Activated T-helper 1 cell treated with Interleukin-2 at 50 U/mL for 16 hours (primary cell): ENCODE measurements at places on chromosomes 16 and 17.

DNA sequence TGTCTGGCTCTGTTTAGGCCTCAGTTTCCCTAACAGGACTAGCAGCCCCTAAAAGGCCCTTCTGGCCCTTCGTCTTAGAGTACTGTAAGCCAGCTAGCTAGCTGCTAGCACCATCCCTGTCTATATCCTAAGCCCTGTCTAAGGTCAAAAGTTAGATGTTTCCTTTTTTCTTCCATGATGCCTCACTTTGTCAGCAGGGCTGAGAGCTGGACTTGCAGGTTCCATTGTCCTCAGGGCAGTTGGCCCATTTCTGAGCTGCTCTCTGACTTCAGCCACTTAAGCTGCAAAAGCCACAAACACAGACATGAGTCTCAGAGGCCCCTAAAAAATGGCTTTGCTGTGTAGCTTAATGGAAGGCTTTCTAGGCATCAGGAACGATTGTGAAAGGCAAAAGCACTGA is 187.7 kb downstream of the CBLN1 start:
- DNase-seq, result no peak

GRCh38 chr16:89026121-89026612 is 49.2 kb upstream of the CBFA2T3 start:
- DNase-seq, result peak; percentile 16

- no peak for DNase-seq
Observed at GRCh38 chr17:69444023-69444422, 29.5 kb downstream of the MAP2K6 start.

DNA sequence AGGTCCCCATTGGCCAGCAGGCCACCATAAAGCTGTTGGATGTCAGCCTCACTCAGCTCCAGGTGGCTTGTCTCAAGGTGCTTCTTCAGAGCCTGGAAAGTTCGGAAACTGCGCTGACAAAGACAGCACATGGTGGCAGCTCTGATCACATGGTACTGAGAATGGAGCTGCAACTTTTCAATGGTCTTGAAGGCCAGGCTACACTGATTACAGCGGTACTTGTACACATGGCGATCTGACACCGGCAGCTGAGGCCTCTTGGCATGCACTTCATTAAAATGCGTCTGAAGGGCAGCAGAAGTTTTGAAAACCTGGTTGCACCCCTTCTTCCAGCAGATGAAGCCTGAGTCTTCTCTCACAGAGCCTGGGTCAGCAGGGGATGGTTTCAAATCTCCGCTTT is 249.7 kb downstream of the ZFHX3 start:
- no peak for DNase-seq

GRCh38 chr16:78286065-78286464 is 186.6 kb downstream of the WWOX start:
- DNase-seq, result no peak

DNA sequence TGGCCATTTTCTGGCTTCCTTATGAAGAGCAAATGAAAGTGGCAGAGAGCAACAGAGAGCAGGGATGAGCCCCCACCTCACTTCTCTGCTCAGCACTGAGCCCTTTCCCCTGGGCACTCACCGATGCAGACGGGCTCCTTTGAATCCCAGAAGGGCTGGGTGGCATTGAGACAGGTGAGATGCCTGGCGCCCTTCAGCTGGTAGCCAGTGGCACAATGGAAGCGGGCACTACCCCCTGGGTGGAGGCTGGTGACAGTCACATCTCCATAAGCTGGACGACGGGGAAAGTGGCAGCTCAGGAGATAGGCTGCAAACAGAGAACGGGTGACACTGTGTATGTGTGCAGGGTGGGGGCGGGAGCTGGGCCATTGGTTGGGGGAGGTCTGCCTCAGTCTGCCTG is 12.5 kb upstream of the PHF12 start:
- no peak for DNase-seq

DNA sequence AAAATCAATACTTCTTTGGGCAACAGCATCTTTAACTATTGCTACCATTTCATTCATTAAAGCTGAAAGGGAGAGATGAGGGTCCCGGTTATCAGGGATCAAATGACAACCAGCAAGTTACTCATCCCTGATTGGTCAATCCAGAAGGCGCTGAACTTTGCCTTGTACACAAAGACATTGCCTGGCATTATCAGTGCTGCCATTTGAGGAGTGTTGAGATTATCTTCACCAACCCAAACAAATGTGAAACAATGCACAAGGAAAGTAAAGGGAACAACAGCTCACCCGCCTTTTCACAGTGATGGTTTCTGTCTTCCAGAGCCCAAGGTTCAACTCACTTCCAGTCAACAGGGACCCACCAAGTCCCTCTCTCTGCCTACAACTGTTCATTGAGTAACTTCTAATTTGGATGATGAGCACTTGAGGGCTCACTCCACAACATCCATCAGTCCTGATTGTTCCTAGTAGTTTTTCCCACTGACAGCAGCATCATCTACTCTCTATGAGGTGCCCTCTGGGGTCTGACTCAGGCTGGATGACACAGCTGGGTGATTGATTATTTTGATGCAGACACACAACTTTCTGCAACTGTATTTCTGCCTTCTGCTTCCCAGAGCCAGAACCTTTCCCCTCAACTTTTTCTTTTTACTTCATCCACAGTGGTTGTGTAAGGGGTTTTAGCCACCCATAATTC is 32.0 kb downstream of the LYRM9 start:
- no peak for DNase-seq

DNA sequence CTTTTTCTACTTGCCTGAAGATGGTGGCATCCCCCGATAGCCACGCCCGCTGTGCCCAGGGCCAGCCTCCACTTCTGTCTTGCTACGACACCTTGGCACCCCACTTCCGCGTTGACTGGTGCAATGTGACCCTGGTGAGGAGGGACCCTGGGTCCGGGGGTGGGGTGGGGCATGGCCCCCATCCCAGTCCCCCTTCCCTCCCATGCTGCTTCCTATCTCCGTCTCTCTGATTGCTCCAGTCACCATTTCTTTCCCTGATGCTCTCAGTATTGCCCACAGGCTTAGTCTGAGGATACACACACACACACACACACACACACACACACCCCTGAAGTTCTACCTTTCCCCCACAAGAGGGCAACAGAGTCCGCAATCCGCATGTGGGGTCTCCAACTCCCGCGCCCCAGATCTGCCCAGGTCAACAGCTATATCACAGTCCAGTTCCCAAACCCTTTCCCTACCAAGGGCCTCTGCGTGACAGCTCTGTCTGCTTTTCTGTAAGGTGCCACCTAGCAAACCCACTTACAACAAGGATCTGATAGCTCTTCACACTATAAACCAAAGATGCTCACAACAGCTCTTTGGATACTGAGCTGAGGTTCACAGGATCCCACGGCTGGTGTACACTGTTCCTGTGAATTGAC is 3.4 kb downstream of the SGCA start:
- DNase-seq, result peak; percentile 25

DNA sequence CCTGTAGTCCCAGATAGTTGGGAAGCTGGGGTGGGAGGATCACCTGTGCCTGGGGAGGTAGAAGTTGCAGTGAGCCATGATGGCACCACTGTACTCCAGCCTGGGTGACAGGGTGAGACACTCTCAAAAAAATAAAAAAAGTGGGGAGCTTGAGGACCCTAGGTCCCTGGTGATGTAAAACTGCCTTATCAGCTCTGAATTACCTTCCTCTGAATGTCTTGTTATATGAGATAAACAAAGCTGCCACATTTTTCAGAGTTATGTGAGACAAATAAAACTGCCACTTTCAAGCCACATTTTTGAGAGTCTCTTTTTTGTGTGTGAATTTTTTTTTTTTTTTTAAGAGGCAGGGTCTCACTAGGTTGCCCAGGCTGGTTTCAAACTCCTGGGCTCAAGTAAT is 32.0 kb upstream of the B4GALNT2 start:
- DNase-seq, result no peak

DNA sequence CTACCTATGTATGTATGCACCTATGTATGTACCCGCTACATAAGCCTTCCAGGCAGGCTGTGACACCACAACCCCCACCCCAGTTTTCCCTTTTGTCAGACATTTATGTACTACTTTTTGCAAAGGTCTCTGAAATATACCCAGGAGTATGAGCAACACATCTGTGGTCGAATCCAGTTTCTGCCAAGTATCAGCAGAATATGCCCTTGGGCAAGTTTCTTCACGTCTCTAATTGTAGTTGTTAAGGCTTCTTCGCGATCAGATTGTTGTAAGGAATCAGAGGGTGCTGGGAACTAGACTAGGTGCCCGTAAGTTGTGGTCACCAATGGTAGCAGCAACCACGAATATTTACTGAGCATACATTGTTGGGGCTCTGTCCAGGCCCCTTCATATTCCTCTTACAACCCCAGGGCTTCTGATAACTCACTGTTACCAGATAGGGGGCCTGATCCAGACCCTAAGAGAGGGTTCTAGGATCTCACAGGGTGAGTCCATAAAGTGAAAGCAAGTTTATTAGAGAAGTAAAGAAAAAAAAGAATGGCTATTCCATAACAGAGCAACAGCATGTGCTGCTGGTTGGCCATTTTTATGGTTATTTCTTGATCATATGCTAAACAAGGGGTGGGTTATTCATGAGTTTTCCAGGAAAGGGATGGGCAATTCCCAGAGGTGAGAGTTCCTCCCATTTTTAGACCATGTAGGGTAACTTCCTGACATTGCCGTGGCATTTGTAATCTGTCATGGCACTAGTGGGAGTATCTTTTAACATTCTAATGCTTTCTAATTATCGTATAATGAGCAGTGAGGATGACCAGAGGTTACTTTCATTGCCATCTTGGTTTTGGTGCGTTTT is 16.6 kb downstream of the NUDT7 start:
- no peak for DNase-seq

DNA sequence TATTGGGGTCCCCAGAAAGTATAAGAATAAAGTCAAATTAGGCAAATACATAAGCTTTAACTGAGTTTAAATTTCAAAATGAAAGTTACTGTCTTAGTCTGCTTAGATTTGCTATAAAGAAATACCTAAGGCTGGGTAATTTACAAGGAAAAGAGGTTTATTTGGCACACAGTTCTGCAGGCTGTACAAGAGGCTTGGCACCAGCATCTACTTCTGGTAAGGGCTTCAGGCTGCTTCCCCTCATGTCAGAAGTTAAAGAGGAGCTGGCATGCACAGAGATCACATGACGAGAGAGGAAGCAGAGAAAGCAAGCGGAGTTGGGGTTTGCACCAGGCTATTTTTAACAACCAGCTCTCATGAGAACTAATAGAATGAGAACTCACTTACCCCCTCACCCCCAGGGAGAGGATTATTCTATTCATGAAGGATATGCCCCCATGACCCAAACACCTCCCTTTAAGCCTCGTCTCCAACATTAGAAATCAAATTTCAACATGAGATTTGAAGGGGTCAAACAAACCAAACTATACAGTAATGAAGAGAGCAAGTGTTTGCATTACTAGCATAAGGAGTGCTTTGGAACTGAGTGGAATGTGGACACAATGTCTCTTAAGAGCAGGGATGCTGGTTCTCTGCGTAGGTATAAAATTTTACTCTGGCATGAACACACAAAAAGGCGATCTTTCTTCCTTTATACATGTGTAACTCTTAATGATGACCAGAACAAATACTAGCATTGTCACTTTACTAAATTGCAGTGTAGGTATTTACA is 292.8 kb upstream of the PMFBP1 start:
- DNase-seq, result no peak

GRCh38 chr17:21361020-21361809 is 14.9 kb upstream of the KCNJ12 start:
- DNase-seq, result no peak

GRCh38 chr17:20191056-20191455 is 181.9 kb downstream of the SPECC1 start:
- no peak for DNase-seq

GRCh38 chr16:3180445-3180878 is 7.5 kb upstream of the OR1F1 start:
- no peak for DNase-seq

GRCh38 chr17:82400830-82401229 is 17.3 kb upstream of the HEXD start:
- peak; percentile 26 for DNase-seq

- no peak for DNase-seq
Observed at GRCh38 chr17:33804401-33804800, 450.7 kb upstream of the CCL2 start.

- DNase-seq, result no peak
Observed at GRCh38 chr16:27924411-27925118, 138.9 kb downstream of the GSG1L start.

DNA sequence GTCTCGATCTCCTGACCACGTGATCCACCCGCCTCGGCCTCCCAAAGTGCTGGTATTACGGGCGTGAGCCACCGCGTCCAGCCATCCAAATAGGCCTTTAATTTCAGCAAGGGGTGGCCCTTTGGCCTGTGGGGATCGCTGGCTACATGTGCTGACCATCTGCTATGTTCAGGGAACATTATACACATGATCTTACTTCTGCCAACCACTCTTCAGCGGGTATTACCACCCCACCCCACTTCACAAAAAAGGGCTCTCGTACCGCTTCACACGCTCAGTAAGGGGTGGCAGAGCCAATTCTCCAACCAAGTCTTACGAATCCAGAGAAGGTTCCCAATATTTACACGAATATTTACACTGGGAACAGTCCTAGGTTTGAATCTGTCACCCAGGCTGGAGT is 11.8 kb downstream of the CCDC92B start:
- no peak for DNase-seq

DNA sequence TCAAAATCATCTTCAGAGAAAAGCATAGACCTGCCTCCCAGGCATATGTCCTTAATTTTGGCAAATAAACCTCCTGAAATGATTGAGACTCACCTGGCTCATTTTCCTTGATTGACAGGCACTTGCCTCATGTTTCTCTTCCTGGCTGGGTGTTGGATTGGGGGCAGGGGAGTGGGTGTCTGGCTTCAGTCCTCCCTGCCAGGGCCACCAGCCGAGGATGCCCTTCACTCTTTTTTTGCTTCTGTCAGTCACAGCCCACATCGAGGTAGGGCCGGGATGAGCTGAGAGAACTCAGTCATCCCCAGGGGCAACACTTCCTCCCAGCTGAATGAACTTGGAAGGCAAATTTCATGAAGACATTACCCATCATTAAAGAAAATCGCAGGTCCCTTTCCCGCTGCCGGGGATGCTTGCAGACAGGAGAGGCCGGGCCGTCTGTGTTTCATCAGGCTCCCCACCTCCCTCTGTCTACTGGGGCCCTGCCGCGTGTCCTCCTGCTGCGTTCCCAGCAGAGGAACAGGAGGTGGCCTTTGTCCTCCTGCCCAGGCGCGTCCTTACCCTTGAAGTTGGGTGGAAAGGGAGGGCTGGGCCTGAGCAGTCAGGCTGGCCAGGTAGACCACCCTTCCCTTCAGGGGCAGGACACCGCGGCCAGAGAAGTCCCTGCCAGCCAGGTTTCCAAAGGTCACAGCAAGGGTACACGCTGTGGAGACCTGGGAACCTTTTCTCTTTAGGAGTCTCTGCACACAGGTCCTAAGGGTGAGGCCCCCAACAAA is 11.2 kb upstream of the DNAH17 start:
- no peak for DNase-seq
